Activated CD4-positive, alpha-beta memory T cell treated with anti-CD3 and anti-CD28 coated beads for 36 hours (primary cell): ENCODE measurements at places on chromosomes 5 and 9. TPM values are rescaled to one million over a fixed set of nuclear protein-coding genes. Genes with fewer than 3 reads are reported as not detected.

Gene WNT8A
- not detected for total RNA-seq

Gene SOHLH1
- not detected for total RNA-seq

Gene SHISAL2B
- not detected for total RNA-seq

Gene SPATA31E1
- total RNA-seq: not detected

Gene RGS14
- 43.9 TPM for total RNA-seq

Gene CDC20B
- total RNA-seq: not detected

Gene NR2F1
- not detected for total RNA-seq

Gene ISL1
- not detected for total RNA-seq

Gene IFNA2
- total RNA-seq: not detected

Gene PGM5
- not detected for total RNA-seq

Gene QRFP
- not detected for total RNA-seq

Gene RNF224
- total RNA-seq: not detected

Gene COL15A1
- total RNA-seq: 0.12 TPM

Gene FABP6
- total RNA-seq: not detected

DNA sequence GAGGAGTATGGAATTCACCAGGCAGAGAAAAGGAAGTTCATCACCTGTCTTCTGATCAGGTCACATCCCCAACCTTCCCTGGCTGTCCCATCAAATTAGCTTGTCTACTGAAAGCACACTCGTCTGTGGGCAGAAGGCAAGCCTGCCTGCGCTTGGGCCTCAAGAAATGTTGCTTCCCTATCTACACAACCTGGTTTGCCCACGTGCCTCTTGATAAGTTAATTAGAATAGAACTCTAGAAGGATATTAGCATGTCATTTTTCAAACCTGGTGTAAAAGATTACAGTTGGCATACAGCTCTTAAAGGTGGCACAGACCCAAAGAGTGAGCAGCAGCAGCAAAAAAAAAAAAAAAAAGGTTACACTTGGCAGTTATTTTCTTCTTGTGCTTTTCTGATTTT lies 5.1 kb downstream of the TTC23L start:
- DNase-seq: no peak

GRCh38 chr5:96227957-96228356 lies 205.1 kb downstream of the PCSK1 start:
- no peak for DNase-seq

- DNase-seq: no peak
Measured at GRCh38 chr5:64184832-64185231, 19.2 kb downstream of the RNF180 start.

GRCh38 chr9:70073193-70073592 lies 29.5 kb downstream of the MAMDC2 start:
- no peak for DNase-seq

GRCh38 chr9:2967766-2968165 lies 123.9 kb upstream of the PUM3 start:
- no peak for DNase-seq

GRCh38 chr9:93549611-93550010 lies 26.8 kb upstream of the PHF2 start:
- no peak for DNase-seq

DNA sequence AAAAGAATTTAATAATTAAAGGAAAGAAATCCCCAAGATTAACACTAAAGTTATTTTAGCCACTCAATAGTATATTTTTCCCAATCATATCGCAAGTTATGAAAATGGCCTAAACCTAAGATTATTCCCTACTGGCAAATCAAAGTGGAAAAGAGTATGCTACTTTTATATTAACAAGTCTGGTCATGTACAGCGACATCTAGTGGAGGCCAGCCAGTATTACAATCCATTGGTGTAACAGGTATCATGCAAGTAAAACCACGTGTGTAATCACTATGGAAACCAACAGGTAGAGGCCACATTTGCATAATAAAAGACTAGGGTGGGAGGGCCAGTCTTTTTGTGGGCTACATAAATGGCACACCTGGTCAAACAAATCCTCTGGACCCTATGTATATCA lies 976.4 kb upstream of the CDH9 start:
- DNase-seq: no peak

DNA sequence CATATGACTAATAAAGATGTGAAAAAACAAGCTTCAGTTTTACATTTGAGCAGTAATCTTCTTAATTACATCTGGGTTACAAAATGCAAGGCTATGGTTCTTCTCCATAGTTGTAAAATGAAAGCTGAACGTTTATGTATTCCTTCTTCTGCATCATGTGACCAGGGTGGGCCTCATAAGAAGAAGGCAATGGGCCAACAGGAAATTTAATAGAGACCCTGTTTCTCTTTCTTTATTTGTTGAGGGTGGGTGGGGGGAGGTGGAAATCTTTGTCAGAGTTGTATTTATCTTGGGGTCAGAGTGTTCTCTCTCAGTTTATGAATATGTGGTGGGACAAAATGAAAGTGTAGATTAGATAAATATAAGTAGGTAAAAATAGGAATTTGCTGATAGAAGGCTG lies 418.8 kb downstream of the TLE4 start:
- DNase-seq: no peak

DNA sequence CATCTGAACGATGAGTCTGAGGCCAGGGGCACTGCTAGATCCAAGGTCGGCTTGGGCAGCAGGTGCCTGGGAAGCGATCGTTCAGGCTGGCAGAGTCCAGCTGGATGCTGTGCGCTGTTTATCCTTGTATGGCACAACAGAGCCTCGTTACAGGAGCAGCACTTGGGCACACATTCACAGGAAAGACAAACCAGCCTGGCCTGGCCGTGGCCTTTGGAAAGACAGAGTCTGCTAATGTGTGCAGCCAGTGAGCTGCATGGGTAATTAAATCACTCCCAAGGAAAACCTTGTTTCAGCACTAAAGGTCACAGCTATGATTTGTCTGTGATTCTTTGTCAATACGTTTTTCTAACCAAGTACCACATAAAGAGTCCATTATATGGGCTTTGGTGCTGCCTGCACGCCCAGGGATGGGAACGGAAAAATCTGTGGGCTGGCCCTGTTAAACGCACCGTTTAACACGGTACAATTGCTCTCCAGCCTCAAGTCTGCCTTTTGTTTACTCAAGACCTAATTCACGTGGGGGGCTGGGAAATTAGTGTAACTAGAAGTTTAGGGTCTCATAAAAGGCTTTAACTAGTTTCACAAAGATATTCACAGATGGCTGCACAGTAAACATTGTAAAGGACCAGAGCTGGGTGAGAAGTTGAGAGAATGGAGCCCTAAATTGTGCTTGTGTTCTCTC lies 509.3 kb downstream of the KDM4C start:
- DNase-seq: no peak

GRCh38 chr5:32003981-32004380 lies 170.1 kb downstream of the GOLPH3 start:
- no peak for DNase-seq

DNA sequence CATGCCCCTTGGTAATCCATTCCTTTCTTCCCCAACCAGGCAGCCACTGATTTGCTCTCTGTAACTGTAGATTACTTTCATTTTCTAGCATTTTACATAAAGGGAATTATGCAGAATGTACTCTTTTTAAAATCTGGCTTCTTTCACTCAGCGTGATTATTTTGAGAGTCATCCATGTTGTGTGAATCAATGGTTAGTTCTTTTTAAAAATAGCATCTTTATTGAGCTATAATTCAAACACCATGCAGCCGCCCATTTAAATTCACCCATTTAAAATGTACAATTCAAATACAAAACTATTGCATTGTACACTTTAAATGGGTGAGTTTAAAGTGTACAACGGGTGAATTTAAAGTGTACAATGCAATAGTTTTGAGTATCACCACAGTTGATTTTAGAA lies 2.3 kb upstream of the OR13J1 start:
- no peak for DNase-seq

DNA sequence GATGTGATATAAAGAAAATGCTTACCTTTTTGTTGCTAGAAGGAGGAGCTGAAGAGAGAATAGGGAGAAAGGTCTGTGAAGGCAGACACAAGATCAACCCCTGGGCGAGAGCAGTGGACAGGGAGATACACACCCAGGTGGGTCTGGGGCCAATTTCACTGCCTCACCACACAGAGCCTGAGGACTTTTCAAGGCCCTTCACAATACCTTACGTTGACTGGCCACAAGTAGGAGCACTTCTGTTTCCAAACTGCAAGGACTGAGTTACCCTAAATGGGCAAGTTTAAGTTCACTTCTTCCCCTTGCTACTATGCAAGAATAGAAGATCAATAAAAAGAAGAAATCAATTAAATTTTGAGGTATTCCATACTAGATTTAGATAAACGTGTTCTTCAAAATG lies 174.5 kb upstream of the SLC12A2 start:
- DNase-seq: peak; percentile 16

GRCh38 chr9:103992938-103993579 lies 101.0 kb upstream of the SMC2 start:
- no peak for DNase-seq

GRCh38 chr9:101132801-101133200 lies 104.3 kb downstream of the PLPPR1 start:
- no peak for DNase-seq

GRCh38 chr5:173733021-173733420 lies 116.6 kb upstream of the BOD1 start:
- no peak for DNase-seq

DNA sequence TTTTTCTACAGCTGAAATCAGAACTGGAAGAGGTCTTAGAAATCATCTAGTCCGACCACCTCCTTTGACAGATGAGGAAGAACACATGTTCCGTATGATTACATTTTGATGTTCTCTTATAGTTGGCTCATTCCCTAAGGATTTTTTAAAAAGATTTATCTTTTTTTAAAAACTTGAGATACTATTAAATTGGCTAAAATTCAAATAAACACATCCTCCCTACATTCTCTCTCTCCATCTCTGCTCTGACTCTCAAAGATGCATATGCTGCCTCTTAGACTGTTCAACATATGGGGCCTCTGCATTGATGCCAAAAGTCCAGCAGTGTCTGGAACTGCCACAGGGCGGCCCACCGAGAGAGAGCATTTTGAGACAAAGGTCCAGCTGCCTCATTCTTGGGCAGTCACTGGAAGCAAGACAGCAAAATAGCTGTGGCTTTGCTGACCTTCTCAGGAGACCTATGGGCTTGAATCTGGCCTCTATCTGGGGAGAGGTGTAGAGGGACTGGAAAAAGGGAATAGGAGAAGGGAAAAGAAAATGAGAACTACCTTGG lies 12.8 kb upstream of the TSSK1B start:
- no peak for DNase-seq

DNA sequence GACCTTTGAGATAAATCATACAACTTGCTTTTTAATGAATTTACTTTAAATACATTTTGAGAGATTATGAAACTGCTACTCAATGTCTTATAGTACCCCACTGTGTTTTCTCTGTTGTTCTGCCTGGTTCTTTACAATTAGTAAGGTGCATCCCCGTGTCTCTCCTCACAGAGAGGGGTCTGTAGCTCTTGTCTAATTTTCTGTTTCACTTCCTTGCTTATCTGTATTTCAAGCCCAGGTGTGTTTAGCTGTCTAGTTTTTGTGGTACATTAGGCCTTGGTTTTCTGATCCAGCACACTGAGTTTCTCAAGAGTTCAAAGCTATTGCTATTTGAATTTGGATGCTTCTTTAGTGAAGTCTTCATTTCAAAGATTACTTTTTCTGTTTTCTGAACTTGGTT lies 105.1 kb downstream of the MAST4 start:
- no peak for DNase-seq

DNA sequence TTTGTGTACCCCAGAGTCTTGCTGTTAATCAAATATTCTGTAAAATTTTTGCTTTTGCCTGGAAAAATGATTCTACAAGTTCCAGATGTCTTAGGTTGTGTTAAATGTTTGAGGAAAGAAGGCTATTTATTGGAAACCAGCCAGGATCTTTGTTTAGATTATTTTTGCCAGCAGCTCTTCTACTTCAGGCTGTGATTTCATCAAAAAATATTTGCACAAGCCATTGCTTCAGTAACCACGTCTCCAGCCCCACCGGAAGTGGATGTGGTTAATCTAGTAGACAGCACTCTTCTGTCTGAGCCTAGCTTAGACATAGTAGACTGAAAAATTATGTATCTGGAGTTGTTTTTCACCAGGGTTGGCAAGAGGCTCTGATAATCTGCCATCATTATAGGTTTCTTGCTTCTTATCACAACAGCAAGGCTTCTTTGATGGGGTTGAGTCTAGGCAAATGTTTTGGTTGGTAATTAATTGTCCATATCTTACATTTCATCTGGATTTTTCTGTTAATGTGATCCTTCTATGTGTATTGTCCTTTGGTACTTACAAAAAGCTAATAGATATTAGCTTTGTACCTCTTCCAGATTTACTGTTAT lies 17.1 kb downstream of the KCTD16 start:
- peak; percentile 86 for DNase-seq

DNA sequence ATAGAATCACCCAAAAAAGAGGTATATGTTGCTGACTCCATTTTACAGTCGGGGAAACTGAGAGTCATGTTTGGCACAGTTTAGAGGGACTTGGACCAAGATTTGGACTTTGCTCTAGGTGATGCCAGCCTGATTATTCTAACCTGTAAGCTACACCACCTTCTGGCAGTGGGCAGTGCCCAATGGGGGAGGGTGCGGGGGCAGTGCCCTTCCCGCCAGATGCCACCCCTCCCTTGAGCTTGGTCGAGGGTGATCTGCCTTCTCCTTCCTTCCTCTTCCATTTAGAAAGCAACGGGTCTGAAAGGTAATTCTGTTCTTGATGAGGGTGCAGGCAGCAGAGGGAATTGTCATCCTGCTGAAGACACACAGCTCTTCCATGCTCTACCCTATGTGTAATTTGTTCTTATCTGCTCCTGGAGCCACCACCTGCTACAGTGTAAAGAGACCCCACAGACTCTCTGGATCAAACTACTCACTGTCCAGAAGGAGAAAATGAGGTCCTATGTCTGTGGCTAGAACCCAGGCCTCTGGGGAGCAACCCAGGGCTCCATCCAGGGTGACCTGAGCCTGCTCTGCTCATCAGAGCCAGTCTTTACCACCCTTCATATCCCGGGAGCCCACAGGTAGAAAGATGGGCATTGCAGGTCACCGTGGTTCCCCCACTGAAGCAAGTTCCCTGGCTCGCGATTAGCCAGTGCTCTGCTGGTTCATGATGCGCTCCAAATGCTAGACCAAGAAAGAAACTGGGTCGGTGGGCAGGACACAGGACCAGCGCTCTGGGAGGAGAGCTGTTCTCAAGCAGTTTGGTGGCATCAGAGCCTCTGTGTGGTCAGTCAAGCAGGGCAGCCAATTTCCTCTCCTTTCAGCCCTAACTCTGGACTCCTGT lies 156.2 kb downstream of the RGS3 start:
- DNase-seq: no peak

DNA sequence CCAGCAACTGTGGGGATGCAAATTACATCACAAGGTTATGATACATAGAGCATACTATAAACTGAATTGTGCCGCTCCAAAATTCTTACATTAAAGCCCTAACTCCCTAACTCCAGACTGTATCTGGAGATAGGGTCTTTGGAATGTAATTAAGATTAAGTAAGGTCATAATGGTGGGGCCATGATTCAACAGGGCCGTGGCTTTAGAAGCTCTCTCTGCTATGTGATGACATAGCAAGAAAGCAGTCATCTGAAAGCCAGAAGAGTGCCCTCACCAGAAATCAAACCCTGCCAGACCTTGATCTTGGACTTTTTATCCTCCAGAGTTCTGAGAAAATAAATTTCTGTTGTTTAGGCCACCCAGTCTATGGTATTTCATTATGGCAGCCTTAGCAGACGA lies 123.9 kb downstream of the FBXL17 start:
- DNase-seq: no peak
